Caco-2 (cell line): ENCODE measurements at places on chromosomes 7 and 10.

- no peak for DNase-seq
Observed at GRCh38 chr10:106920538-106920937, 244.0 kb downstream of the SORCS1 start.

DNA sequence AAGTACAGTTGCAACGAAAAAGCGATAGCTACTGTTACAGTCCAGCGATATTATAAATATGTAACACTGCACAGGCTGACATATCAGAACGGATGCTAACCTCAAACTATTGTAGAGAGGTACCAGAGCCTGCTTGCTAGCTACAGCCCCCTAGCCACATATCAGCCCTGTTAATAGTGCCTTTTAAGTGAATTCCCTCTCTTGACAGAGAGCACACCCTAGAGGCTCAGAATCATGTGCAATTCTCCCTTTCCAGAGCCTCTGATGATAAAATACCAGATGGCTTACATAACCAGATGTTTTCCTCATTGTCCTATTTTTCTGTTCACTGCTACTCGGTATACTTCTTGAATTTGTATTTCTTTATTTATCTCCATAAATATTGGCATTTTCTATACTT, 960.7 kb upstream of the CELF2 start:
- no peak for DNase-seq

DNA sequence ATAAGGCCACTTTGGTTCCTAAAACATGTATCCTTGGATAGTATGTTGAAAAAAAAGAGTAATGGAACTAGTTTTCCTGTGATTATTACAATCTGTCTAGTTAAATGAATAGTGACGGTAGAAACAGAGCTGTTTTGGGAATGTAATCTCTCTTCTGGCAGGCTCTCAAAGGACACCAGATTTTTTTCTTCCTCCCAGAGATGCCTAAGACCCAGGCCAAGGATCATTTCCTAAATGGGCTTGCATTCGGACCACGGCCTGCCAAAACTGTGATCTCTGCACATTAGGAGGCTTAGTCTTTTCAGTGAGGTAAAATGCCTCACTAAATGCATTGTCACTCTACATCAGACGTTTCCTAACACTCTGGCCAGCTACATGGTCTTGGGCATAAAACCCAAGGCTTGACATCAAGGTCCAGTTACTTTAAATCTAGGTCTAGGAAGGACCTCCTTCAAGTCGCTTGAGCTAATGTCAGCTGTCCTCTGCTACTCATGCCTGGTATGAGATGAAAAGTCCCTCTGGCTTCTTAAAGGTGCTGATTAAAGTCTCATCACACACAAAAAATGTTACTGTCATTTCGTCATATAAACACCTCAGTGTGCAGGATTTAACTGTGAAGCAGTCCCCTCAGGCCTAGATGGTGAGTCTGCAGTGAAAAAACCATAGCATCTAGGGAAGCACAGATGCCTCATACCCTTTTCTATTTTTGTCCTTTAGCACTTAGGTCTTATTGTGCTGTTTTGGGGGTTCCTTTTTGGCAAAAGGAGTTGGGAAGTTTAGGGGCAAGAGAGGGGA, 47.7 kb downstream of the DLD start:
- DNase-seq: no peak

DNA sequence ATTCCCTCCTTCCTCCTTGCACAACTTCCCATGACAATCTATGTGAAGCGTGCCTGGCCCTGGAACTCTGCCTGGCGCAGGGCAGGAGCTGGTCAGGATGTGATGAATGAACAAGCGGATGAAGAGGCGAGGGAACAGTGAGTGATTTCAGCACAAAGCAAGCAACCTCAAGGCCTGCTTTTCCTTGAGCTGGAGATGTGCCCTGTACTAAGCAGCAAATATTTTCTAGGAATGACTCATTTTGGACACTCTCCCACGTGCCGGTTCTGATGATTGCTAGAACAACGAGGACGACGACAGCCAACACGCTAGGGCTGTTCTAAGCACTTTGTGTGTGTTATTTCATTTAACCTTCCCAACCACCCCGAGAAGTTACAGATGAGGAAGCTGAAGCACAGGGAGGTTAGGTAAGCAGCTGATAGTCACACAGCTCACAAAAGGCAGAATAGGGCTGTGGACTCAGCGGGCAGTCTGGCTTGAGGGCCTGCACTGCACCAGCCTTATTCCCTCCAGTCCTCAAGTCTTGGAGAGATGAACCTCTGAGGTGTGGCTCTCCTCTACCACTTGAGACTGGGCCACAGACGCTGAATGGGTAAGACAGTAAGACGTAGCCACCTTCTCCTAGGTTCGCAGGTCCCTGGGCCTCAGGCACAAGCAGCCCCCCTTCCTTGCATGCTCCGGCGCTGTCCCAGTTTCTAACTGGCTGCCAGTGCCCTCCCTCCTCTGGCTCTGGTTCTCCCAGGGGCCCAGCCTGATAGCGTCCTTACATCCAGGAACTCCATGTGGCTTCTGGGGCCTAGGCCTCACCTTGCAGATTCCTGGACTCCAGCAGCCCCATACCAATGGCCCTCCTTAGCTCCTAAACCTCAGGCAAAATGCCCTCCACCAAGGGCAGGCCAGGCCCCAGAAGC, 59.0 kb downstream of the YKT6 start:
- DNase-seq: no peak

DNA sequence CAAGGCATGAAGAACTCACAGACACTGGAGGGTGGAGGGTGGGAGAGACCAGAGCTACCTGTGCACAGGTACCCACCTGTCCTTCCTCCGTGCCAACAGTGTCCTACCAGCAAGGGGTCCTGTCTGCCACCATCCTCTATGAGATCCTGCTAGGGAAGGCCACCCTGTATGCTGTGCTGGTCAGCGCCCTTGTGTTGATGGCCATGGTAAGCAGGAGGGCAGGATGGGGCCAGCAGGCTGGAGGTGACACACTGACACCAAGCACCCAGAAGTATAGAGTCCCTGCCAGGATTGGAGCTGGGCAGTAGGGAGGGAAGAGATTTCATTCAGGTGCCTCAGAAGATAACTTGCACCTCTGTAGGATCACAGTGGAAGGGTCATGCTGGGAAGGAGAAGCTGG, 21.8 kb downstream of the PRSS2 start:
- DNase-seq: no peak

DNA sequence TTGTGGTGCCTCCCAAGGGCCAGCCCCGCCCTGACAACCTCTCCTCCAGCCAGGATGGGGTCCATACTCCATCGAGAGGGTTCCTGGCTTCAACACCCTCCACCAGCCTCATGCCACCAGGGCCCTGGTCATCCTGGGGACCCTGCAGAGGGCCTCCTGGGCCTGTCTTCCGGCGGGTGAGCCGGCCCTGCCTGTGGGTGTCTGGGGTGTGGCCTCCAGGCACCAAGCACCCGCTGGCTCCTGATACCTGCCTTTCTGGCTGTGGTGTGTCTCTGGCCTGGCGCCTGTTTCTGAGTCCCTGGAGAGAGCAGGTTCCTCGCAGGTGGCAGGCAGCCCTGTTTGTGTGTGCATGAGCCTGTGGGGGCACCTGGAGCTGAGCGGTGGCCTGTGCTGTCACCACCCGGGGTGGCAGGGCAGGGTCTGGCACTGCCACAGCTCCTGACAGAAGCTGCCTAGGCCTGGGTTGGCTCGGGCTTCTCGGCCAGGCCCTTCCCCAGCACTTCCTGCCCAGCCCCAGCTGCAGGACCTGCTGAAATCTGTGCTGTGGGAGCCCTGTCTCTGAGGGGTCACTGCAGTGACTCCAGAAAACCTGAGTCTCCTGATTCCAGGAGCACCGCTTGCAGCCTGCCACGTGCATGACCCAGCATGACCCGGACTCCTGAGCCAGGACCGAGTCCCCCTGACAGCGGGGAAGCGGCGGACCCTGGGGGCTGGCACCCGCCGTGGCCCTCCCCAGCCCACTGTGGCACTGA, 18.4 kb downstream of the ADAM8 start:
- no peak for DNase-seq

GRCh38 chr10:45553613-45554012, 119.0 kb downstream of the ZFAND4 start:
- DNase-seq: no peak
